ENCODE measurements at places on chromosomes 7 and 10. TPM values are rescaled to one million over a fixed set of nuclear protein-coding genes. Genes with fewer than 3 reads are reported as not detected.
A peak's percentile ranks its signal among the peaks of the same experiment; 100 is the strongest.

DNA sequence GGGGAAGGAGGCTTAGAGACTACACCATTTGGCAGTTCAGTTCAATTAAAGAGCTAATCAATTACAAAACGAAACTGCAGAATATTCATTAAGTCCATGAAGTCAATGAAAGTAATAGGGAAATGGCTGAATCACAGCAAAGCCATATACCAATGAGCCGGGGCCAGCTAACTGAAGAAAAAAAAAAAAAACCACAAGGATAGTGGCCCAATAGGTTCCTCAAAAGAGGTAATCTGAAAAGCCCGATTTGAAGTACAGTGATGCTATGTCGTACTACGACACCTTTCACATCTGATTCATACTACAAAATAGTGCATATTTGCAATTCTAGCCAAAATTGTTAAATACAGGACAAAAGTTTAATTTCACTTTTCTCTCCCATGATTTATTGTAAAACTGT, 2.5 kb downstream of the ARHGAP12 start:
- DNase-seq: no peak

DNA sequence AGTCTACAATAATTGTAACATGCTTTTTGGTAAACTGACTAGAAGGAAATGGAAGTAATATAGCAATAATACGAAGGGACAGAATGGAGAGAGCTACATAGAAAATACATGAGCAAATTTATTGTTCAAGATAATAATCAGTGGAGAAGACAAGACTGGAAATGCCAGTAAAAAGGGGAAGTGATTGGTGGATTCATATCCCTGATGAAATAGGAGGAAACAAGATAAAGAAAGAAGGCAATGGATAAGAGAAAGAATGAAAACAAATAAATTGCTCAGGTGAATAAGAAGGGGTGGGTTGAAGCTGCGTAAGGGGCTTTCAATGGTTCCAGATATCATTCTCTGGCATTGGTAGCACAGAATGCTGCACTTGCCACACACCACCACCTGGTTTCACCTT, 135.9 kb downstream of the LRRN3 start:
- no peak for DNase-seq

- DNase-seq: peak; percentile 27
These were observed 64.3 kb downstream of the HOXA1 start for GRCh38 chr7:27031289-27032172.

The TMEM270 gene
- not detected for polyA plus RNA-seq

DNA sequence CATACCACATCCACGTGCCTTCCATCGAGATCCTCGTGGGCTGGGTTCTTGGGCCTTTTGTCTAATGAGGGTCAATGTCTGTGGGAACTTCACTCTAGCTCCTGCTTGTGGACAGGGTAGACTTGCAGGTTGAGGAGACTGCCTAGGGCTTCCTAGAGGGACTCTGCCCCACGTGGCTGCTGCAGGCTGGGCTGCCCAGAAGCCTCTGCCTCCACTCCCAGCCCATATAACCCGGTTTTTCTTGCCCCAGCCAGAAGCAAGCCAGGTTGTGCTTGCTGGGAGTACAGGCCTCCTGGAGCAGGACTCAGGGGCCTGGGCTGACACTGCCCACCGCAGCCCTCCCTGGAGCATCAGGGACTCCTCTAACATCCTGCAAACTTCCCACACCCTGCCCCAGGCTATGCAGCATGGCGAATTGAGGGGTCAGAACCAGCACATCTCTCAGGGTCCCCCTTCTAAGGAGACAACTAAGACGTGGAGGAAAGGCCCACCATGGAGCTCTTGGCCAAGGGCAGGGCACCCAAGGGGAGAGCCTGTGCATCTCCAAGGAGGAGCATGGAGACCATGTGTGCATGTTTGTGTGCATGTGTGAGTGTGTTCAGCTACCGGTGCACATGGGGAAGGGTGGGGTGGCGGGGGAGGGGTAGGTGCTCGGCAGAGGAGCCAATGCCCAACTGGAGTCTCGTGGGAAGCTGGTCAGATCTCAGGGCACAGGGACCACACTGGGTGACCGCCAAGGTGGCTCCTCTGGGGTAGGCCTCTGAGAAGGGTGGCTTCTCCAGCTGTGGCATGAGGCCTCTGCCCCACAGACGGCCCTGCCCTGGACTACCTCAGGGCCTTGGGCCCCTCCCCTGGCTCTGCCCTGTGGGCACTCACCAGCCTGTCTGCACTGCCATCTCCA, 62.6 kb downstream of the RASGEF1A start:
- no peak for DNase-seq

The PRKAR2B gene
- polyA plus RNA-seq: 13.0 TPM

The INMT gene
- polyA plus RNA-seq: 6.6 TPM

DNA sequence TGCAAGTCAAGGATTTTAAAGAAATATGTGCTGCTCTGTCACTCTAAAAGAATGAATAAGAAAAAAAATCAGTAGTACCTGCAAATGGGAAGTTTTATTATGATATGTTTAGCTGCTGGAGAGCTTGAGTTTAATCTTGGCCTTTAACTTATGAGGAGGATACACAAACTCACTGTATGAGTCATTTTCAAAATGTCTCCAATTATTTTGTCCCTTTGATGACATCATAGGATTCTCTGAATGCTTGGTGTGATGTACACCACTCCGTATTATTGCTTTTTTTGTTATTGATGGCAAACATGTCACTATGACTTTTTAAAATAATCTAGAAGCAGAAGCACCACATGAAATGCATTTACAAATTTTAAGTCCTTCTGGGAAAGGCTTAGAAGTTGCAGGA, 125.8 kb downstream of the RALA start:
- DNase-seq: no peak

DNA sequence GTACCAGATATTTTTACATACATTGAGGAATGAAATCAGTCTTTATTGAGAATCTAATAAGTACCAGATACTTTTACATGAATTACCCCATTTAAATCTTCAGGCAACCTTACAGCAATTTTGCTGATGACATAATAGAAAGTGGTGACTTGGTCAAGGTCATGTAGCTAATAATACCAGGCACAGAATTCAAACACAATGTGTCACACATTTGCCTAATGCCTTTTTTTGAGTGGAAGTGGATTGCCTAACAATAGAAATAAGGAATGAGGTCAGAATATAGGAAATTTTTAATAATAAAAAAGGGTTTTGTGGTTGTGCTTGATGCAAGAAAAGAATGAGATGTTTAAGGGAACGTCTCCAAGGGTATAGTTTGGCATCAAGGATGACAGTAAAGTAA, 466.6 kb upstream of the IGFBP3 start:
- no peak for DNase-seq

The NEURL1 gene
- polyA plus RNA-seq: 0.67 TPM

DNA sequence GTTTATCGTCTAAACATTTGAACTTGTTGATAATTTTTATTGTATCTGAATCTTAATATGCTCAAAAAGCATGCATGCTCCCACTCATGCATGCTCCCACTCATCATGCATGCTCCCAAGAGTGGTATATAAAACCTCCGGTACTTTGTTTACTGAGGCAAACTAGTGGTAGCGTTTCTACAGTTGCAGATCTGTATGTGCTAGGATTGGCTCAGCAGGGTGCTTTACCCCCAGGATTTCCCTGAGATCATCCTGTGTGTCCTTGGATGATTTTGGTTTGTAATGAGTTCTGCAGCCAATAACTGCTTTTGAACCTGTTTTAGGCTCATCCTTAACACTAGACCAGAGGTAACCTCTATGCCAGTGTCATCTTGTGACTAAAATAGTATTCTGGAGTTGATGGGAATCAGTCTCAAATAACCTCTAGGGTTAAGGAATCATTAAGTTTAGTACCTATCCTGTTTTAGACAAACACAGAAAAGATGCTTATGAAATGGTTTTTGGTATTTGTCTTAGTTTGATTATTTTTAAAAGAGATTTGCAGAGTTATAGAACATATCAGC, 40.4 kb downstream of the PHTF2 start:
- DNase-seq: no peak
